Effector memory CD4-positive, alpha-beta T cell (primary cell): ENCODE measurements at places on chromosomes 7 and 10.

DNA sequence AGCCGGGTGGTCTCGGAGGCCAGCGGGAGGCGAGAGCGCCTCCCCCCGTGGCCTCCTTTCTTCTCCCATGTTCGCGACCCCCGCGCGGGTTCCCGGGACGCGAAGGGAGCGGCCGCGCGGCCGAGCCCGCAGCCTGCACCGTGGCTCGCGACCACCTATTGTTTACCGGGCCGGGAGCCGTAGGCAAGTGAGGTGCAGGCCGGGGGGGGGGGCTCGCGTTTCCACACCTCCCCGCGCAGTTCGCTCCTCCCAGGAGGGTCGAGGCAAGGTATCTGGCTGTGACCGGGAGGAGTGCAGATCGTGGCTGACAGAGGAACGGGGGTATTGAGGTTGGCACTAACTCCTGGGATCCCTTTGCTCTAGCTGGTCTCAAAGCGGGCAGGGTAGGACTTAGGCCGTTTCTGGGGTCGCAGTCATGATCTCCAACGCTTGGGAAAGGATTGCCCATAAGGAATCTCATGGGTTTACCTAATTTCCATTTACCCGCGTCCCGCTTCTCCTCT lies 734 bp downstream of the PTPN12 start:
- peak; percentile 10 for DNase-seq

DNA sequence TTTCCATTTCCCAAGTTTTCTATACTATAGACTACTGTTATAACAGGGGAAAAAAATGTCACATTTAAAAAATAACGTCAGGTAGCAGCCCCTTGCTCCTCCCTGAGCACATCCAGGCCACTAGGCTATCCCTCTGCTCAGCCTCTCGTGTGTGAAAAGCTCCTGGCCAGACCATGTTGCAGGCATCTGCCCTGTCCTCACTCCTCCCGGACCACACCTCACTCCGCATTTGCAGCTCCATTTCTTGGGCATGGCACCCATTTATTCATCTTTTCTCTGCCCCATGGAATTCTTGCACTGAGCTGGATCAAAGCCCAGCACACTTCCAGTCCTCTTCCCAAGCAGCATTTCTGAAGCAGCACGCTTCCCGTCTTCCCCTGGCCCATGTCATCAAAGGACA lies 1.4 kb upstream of the GDF2 start:
- no peak for DNase-seq

- DNase-seq, result no peak
These were observed 80.4 kb downstream of the ADK start for GRCh38 chr10:74231375-74231774.

- DNase-seq, result no peak
These were observed 33.3 kb downstream of the GBX1 start for GRCh38 chr7:151133986-151134742.

- DNase-seq, result no peak
These were observed 893.9 kb downstream of the CCSER2 start for GRCh38 chr10:85222300-85222699.

DNA sequence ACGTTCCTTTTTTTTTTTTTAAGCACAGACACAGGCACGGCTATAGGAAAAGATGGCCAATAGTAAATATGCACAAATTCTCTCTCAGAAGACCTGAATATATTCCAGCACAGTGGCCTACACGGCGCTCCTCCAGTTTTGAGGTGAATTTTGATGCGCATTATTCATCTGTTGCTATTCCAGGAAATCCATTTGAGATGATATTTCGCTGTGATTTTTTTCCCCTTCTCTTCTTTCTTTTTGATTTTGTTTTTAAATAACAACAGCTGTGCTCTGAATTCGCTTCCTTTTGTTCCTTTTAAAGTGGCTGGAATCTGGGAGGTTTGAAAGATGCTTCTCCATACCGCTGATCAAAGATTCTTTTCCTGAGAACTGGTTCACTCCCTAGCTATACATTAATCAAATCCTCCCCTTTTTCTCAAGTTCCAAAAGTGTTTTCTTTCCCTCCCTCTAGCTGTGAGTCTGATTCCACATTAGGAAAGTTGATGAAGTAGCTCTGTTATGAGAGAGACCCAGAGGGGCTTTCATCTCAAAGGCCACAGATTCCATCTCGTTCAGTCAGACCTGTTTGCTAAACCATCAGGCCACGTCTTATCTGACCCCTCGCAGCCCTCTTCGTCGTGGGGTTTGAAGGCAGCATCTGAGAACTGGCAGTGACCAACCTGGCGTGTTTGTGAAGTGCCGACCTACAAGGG lies 602.7 kb upstream of the NRP1 start:
- DNase-seq, result no peak

- no peak for DNase-seq
These were observed 162.5 kb upstream of the CELF2 start for GRCh38 chr10:10855151-10855581.

- DNase-seq, result no peak
These were observed at the start of gene FERD3L for GRCh38 chr7:19144661-19145433. Gene FERD3L (minus strand): TSS chr7:19145421. CDS start chr7:19145362, 59 bp downstream.

- no peak for DNase-seq
These were observed 41.2 kb upstream of the UBE3C start for GRCh38 chr7:157097569-157097968.

- no peak for DNase-seq
These were observed 74.1 kb upstream of the HDAC9 start for GRCh38 chr7:18421297-18422002.

GRCh38 chr7:127710635-127711034 lies 58.6 kb downstream of the SND1 start:
- DNase-seq, result no peak

- no peak for DNase-seq
These were observed 101.6 kb downstream of the C10orf90 start for GRCh38 chr10:126568809-126569385.

- no peak for DNase-seq
These were observed 97.4 kb downstream of the RAB18 start for GRCh38 chr10:27601503-27601902.

DNA sequence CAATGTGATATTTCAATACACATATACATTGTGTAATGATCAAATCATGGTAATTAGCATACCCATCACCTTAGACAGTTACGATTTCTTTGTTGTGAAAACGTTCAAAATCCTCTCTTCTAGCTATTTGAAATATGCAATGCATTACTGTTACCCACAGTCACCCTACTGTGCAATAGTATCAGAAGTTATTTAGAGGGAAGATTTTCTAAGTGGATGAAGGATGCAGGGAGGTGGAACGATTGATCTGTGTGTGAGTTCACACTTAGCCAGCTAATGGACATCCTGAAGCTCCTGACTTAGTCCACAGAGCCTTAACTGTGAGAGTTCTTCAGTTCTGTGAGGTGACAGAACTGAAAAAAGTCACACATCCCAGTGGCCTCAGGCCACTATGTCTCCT lies 97.2 kb upstream of the LAMB4 start:
- no peak for DNase-seq

DNA sequence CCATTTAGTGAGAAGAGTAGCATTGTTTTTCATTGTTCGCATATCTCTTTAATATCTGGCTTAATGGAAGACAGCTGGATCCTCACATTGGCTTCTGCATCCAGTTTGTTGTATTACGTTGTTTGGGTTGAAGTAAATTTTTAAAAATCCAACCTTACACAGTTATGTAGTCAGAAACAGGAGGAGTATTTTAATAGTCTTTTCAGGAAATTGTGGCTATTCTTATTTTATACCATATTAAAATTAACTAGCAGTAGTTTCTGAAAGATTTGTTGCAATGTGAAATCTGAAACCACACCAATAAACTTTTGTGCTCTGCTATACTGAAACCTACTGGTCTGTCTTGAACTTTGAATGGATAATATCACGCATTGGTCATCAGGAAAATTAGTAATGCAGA lies 27.9 kb downstream of the MYPN start:
- DNase-seq, result no peak

GRCh38 chr7:155832581-155832981 lies 20.3 kb upstream of the SHH start:
- DNase-seq, result no peak

- DNase-seq, result no peak
These were observed 101.0 kb downstream of the CABCOCO1 start for GRCh38 chr10:61763778-61764177.

DNA sequence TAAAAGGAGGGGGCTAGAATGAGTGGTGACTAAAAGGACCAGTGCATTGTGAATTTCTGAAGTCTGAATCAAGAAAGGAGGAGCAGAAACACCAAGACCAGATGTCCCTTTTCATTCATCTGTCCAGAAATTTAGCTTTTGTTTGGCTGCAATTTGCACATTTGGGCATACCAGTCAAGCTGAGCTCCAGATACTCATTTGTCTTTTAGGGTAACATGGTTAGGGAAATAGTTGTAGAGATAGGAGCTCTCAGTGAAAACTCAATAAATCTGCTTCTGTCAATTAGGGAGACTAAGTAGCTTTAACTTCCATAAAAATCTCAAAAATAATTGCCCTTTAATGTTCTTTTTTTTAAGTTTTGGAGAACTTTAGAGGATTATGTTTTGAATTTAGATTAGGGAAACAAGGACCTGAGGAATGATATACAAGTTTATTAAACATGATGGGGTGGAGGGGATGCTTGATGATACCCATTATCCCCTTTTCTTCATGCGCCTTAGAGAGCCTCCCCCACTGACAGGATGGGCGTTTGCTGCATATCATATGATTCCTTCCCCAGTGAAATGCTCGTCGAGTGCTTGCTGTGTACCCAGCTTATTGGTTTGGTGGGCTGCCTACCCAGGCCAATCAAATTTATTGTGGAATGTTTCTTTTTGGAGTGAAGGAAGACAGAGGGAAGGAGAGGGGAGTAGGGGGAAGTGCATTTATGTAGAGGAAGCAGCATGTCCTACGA lies 50.7 kb upstream of the RPA3 start:
- DNase-seq, result no peak

DNA sequence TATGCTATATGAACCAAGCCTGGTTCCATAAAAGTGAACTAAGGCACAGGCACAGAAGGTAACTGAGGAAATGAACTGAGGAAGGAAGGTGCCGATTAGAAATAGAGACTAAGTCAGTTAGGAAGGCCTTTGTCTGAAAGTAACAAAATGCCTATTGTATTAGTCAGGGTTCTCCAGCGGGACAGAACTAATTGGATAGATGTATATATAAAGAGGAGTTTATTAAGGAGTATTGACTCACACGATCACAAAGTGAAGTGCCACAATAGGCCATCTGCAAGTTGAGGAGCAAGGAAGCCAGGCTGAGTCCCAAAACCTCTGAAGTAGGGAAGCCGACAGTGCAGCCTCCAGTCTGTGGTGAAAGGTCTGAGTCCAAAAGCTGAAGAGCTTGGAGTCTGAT lies 13.9 kb upstream of the PLXNA4 start:
- no peak for DNase-seq

- DNase-seq, result no peak
These were observed 21.8 kb downstream of the KCP start for GRCh38 chr7:128888756-128889095.

DNA sequence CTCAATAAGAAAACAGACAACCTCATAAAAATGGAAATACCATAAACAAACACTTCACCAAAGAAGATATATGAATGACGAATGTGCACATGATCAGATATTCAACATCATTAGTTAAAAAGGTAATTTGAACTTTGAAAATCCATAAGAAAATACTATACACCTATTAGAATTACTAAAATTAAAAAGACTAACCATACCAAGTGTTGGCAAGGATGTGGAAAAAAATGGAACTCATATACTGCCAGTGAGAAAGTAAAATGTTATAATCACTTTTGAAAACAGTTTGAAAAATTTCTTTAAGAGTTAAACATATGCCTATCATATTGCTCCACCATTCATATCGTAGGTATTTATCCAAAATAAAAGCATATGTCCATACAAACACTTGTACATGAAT lies 37.1 kb downstream of the EBLN1 start:
- DNase-seq, result no peak

DNA sequence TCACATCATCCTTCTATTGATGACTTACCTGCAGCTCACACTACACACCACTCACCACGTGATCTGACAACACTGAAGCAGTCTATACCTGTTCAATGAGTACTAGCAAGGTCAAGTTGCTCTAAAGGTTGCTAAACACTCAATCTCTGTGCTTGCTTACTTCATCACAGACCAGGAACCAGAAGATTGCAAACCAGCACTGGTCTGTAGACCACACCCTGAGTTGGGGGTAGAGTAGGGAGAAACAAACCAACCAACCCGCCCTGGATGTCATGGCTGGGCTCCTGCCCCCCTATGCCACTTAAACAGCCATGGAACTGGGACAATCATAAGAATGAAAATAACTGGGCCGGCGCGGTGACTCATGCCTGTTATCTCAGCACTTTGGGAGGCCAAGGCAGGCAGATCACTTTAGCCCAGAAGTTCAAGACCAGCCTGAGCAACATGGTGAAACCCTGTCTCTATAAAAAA lies 19.6 kb downstream of the DLG5 start:
- no peak for DNase-seq

DNA sequence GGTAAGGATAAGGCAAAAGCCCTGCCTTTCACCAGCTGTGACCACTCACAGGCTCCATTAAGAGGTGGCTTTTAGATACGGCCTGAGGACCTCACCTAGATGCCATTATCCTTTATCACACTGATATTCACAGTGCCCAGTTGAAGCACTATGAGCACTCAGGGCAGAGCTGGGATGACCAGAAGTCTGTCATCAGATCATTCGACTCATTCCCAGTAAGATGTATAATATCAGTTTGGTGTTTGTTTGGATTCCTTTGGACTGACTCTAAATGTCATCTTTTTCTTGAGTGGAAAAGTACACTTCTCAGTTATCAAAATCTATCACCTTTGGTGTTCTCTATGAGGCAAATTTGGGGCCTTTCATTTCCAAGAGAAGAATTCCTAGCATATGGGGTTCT lies 18.7 kb downstream of the CCDC136 start:
- DNase-seq, result no peak

GRCh38 chr7:11650030-11650429 lies 182.0 kb downstream of the THSD7A start:
- no peak for DNase-seq

DNA sequence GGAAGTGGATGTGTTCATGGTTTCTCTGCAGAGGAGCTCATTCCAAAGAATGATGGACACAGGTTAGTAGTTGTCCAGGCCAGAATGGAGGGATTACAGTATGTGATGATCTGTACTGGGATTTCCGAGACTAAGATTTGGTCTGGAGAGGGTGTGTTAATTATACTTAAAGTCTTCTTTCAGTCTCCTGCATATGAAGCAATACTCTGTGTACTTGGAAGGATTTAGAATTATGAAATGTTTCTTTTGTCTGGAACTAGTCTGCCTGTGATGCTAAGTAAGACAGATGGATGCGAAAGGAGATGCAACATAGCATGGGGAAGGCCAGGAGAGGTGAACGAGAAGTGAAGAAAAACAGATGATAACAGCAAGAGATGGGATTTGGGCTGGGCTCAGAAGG lies 305.1 kb upstream of the LYZL1 start:
- no peak for DNase-seq

DNA sequence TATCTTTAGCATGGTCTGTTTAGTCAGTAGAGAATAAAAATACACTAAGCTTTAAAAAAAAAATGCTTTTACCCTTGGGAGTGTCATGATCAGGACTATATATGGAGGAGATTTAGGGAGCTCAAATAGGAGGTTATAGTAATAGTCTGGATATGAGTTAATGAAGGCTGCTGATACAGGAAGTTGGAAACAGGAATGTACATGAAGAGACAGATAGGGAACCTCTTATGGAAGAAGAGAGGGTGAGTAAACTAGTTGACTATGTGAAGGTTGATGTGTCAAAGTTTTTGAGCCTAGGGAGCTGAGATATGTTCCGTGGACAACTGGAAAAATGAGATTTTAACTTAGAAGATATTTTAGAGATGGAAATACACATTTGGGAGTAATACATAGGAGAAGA lies 472.0 kb upstream of the FZD8 start:
- DNase-seq, result no peak
